Activated T-cell treated with anti-CD3 and anti-CD28 coated beads for 4 hours (primary cell): ENCODE measurements at places on chromosomes 11 and 22.

- no peak for DNase-seq
Measured at GRCh38 chr11:86047275-86047991, 21.5 kb downstream of the PICALM start.

DNA sequence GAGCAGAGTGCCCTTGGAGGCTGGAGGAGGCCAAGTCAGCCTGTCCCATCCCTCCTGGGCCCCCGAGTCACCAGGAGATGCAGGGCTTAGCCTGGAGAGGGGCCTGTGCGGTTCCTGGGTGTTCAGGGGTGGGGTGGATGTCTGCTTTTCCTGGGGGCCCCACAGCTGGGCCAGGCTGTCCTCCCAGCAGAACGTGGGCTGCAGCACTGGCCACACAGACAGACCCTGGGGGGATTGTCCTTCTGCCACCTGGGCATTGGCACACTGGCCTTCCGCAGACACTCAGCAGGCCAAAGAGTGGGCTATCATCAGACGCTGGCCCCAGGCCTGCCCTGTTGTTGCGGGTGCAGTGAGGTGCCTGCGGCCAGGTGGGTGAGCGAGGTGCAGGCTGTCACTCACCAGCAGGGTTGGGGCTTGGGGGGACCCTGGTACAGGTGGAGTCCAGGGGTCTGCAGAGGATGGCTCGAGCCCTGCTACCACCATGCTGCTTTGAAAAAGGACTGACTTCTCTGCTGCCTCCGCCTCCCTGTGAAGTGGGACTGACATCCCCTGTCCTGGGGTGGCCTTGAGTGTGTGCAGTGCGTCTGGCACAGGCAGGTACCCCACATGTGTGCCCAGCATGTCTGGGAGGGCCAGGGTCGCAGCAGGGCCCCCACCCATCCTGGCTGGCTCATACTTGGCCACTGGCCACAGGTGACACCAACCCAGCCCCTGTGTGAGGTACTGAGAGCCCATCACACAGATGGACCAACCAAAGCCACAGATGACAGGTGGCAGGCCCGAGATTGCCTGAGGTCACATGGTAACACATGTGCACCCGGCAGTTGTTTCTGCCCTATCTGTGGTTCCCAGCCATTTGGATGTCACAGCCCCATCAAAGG lies 39.0 kb upstream of the KCNQ1OT1 start:
- no peak for DNase-seq

- no peak for DNase-seq
Measured at GRCh38 chr22:48475661-48476345, 1351.9 kb downstream of the BRD1 start.

DNA sequence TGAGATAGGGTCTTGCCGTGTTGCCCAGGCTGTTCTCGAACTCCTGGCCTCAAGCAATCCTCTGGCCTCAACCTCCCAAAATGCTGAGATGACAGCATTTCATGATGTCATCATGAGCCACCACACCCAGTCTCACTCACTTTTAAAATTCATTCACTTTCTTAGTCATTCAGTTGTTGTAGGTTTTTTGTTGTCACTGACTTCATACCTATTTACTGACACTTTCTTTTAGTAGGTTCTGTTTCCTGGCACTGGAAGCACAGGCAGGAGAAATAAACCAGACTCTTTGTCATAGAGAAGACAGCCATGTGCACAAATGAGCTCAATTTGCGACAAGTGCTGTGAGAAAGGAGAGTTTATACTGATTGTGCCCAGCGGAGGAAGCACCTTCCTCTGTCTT lies 10.5 kb downstream of the ART5 start:
- DNase-seq, result no peak

DNA sequence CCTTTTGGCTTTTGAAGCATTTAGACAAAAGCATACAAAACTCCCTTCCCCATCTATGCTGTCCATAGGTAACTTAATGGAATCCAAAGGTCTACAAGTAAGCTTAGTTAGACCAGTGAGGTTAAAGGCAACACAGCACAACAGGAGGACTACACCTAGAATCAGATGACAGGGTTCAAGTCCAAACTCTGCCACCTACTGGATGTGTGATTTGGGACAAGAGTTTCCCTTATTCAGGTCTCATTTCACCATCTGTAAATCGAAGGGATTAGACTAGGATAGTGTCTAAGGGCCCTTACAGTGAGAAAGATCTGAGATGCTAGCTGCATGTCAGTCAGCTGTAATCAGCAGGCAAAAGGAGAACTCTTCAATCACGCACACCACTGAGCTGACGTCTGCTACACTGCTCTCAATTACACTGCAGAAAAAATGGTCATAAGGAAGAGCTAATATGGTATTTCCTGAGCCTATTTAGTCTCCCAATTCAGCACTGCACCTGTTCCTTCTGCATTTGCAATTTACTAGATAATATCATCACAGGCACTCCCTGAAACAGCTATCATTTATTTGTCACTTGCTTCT lies 82.2 kb downstream of the SERGEF start:
- DNase-seq, result no peak

DNA sequence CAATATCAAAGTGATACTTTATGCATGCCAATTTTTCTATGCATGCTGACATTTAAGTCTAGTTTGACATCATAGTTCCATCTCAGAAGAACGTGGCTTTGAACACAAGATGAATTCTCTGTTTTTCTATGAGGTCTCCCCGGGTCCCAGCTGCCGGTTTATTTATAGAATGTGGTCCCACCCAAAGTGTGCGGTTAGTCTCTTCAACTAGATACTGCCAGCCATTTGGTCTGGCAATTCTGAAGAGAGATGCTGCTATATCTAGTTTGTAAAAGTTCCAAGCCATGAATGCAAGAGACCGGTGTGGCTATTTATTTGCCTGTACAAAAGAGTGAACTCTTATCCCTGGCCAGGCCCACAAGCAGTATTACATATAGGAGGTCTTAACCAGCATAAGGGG lies 9.2 kb downstream of the OR5A2 start:
- no peak for DNase-seq

GRCh38 chr11:32032052-32032451 lies 58.8 kb upstream of the RCN1 start:
- DNase-seq, result no peak

DNA sequence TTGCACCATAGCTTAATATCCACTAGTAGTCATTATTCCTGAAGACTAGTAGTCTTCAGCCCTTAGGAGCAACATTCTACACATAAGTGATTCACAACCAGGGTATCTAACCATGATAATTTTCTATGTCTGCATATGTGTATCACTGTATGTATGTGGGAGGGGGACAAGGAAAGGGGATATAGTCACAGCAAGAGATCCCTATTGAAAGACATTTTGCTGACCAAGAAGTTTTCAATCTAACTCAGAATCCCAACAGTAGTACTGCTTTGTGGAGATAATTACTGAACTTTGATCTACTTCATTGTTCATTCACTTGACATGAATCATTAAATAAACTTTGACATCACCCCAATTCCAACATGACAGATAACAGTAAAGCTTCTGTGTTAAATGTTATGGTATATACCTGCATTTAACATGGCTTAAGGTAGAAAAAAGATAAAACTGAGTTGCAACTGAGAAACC lies 10.3 kb downstream of the PIK3C2A start:
- DNase-seq, result no peak

DNA sequence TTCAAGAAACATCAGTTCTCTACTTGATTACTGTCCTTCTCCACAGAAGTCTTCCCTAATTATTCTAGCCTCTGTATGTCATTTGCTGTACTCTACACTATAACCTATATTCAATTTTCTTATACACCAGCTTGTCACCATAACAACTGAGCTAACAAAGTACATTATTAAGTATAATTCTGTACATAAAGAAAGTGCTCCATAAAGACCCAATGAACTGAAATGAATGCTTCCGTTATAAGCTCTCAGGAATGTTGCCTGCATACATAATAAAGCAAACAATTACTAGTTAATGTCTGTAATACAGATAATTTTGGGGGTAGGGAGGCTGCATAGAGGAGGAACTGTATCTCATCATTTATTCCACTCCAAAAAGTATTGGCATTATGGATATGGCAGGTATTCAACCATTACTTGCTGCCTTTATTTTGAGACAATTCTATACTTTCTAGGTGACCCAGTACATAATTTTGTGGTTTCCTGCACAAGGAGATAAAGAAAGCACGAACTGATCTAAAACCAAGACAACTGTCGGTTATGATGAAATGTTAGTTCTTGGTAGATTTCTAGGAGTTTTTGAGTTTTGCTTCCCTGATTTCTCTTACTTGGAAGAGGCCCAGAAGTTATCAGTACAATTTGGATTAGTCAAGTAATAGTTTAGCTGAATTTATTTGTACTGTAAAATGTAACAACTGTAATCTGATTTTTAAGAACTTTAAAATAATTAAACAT lies 202.5 kb downstream of the SBF2 start:
- DNase-seq, result no peak

- DNase-seq, result no peak
Measured at GRCh38 chr11:67484847-67485311, 2.1 kb downstream of the AIP start.
